ENCODE measurements at places on chromosomes 7 and 10.

DNA sequence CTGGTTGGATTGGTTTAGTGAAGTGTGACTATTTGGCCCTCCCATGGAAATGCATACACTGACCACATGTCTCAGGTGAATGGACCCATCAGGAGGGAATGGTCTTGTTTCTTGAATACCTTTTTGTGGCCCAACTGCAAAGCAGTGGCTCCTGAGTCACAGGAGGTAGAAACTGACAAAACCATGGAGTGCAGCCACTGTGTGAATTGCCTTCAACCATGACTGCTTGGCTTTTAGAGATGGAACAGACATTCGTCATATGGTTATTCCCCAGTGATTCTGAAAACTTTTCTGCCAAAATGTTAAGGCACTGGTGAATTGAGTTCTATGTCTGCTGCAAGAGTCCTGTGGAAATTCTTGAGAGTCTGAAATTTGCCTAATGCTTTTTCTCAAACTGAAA lies 64.7 kb downstream of the CDK14 start:
- DNase-seq = no peak

DNA sequence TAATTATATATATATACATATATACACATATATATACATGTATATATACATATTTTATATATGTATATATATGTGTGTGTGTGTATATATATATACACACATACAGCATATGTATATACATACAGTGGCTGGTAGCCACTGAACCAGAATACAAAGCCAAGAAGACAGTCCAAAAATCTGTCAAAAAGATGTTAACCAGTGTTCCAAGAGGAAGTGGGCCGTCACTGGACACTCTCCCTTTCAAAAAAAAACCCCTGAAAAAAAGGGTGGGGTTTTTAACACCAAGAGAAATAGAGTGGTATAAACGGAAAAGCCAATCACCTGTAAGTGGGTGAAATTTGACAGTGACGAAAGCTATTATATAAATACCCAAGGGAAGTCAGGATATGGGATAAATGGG lies 31.1 kb upstream of the C1GALT1 start:
- DNase-seq = no peak

DNA sequence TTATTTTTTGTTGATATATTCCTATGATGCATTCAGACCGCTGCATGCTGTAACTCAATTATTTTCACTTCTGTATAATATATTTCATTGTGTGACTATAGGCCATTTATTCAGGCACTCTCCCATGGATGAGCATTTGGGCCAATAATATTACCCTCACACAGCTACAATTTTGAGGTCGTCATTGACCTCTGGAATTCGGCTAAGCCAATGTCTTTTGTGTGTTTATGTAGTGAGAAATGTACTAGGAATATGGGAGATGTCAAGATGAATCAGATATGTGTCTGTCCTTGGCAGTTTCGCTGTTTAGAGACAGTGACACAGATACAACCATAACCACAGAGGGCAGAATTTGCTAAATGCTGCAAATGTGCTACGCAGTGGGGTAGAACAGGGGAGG lies 474.2 kb downstream of the ADRA2A start:
- DNase-seq = no peak

GRCh38 chr7:641269-641671 lies 85.2 kb upstream of the DNAAF5 start:
- DNase-seq = no peak

GRCh38 chr7:55873765-55874164 lies 11.2 kb upstream of the SEPTIN14 start:
- no peak for DNase-seq

GRCh38 chr7:48781752-48782151 lies 142.6 kb upstream of the CDC14C start:
- no peak for DNase-seq
